Effector CD4-positive, alpha-beta T cell (primary cell): ENCODE measurements at places on chromosomes 7 and 10.

- DNase-seq = no peak
These were observed 1336.0 kb upstream of the CELF2 start for GRCh38 chr10:9681655-9682054.

DNA sequence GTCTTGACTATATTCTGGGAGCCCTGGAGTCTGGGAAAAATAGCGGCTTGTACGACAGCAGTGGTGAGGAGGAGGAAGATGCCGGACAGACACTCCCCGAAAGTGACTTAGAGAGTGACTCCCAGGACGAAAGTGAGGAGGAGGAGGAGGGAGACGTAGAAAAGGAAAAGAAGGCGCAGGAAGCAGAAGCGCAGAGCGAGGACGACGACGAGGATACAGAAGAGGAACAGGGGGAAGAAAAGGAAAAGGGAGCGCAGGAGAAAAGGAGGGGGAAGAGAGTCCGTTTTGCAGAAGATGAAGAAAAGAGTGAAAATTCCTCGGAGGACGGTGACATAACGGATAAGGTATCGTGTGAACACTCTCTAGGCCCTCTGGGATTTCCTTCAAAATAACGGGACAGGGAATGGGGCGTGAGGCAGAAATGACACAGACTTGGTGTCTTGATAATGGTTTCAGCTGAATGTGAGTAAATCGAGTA lies 908 bp downstream of the NOM1 start:
- no peak for DNase-seq

GRCh38 chr7:140249036-140249806 lies 72.4 kb upstream of the KDM7A start:
- DNase-seq = no peak

DNA sequence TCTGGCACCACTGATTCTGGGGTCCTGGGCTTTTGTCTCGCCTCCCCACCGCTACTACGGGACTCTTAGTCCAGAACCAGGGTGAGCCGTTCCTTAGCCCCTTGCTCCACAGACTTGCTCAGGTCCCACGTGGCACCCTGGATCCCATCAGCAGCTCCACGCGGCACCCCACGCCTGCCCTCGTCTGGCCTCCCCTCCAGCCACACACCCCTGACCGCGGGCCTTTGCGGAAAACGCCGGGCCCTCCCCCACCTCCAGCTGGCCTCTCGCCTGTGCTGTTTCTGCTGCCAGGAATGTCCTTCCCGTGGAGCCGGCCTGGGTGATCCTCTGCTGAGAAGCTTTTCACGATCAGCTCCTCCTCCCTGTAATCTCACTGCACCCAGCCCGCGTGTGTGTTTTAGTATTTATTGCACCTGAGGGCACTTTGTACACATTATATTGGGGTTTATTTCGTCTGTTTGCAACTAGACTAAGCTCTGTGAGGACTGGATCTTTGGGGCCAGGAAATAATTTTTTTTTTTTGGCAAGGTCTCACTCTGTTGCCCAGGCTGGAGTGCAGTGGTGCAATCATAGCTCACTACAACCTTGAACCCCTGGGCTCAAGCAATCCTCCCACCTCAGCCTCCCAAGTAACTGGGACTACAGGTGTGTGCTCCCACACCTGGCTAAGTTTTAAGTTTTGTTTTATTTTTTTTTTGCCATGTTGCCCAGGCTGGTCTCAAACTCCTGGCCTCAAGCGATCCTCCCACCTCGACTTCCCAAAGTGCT lies 10.5 kb upstream of the TTYH3 start:
- DNase-seq = no peak

DNA sequence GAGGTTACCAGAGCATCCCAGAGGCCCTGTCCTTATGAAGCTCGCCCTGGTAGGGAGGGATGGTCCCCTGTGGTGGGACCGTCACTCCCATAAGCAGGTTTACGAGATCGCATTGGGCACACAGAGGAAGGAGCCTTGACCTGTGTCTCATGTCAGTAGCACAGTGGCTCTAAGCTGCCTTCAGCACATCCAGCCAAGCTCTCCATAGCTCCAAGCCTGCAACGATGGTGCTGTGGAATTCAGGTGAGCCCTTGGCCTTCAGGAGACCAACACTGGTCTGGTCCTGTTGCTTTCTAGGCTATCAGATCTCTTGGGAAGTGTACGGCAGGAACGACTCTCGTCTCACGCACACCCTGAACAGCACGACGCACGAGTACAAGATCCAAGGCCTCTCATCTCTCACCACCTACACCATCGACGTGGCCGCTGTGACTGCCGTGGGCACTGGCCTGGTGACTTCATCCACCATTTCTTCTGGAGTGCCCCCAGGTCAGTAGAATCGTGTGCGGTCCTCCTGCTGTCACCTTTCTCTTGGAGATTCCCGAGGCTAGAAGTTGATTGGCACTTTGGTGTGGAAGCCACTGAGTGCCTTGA lies 605.3 kb upstream of the FOXK1 start:
- no peak for DNase-seq

GRCh38 chr10:118799777-118800176 lies 45.0 kb upstream of the CACUL1 start:
- no peak for DNase-seq

DNA sequence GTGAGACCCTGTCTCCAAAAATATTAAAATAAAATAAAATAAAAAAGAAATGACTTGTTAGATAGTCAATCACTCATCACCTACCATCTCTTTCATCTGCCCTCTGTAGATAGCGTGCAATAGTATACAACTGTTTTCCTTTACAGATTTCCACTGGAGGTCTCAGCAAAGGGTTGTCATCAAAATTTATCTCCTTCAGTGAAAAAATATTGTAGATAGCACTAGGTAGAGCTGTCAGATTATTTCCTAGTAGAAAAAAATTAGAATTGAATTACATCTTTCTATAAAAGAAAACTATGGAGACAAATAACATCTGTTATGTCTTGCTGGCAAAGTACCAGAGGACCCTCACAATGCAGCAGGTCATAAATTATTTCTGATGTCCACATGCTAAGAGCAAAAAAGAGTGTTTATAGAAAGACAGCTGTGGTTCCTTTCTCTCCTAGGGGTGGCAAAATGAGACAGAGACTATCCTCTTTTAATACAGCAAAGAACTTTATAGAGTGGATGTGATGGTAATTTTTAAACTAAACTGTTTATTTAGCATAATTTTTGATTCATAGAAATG lies 16.3 kb upstream of the CYP51A1 start:
- DNase-seq = no peak

GRCh38 chr10:11240641-11241040 lies 223.0 kb downstream of the CELF2 start:
- DNase-seq = no peak

DNA sequence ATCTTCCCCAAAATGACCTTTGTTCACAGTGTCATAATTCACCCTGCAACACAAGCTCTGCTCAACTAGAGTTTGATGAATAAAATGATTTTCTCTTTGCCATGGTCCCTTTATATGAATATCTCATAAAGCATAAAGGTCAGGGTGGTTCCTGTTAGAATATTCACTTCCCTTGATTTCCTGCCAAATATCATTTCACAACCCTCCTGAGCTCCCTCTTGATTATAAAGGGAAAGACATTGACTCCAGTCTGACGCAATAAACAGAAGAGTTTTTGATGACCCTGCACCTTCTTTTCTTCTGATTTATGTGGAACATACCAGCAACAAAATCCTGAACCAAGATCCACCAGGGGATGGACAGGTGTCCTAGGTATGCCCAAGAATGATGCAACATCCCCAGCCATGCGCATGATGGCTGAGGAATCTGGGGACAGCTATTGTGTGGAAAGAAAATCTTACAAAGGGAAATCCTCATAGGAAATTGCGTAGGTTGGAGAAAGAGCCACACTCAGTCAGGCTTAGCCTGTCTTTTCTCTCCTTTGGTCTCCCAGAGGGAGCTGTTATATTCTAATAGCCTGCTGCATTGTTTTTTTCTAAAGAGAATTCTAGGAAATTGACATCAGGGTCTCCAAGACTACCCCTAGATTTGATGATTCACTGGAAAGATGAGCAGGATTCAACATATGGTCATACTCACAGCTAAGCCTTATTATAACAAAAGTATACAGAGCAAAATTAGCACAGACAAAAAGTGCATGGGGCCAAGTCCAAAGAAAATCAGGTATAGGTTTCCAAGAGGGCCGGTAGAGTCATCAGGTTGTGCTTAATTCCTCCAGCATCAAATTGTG lies 18.8 kb downstream of the IFIT3 start:
- no peak for DNase-seq

- no peak for DNase-seq
These were observed 41.0 kb upstream of the AMPH start for GRCh38 chr7:38671911-38672905.

GRCh38 chr7:46695051-46695708 lies 774.1 kb upstream of the IGFBP3 start:
- no peak for DNase-seq

DNA sequence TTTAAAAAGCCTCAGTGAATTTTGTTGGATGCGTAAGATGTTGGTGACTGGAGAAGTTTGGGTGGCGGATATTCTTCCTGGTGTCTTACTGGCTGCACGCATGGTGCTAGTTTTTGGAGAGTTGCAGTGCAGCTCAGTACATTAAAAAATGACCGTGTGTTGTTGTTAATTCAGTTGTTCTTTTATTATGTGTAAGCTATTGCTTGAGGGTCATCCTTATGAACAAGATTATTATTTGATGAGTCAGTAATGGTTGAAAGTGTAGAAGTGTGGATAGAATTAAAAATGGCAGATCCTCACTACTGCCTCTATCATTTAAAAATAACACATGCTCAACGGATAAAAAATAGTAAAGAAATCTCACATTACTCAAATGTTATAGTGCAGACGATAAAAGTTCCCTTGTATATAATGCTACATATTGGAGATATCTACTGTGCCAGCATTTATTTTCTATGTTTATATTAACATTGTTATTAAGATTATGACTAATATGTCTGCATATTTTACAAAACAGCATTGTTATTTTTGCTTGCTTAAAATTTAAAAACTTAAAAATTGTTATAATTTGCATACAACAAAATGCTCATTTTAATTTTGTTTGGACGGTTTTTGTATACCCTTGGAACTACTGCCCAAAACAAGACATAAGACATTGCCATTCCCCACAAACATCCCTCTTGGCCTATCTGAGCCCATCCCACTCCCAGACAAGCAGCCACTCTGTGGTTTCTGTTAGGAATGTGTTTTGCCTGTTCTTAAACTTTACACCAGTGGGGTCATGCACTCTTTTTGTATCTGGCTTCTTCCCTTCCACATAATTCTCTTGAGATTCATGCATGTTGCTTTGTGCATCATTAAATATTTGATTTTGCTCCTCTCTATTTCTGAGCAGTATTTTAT lies 142.0 kb downstream of the DOCK1 start:
- no peak for DNase-seq

- no peak for DNase-seq
These were observed 8.7 kb upstream of the PYROXD2 start for GRCh38 chr10:98423691-98424120.

GRCh38 chr7:157271991-157272324 lies 64.8 kb upstream of the DNAJB6 start:
- DNase-seq = no peak

- DNase-seq = no peak
These were observed 17.0 kb downstream of the PTPRN2 start for GRCh38 chr7:158570449-158571170.

- no peak for DNase-seq
These were observed 75.0 kb upstream of the GPR22 start for GRCh38 chr7:107394831-107395230.

DNA sequence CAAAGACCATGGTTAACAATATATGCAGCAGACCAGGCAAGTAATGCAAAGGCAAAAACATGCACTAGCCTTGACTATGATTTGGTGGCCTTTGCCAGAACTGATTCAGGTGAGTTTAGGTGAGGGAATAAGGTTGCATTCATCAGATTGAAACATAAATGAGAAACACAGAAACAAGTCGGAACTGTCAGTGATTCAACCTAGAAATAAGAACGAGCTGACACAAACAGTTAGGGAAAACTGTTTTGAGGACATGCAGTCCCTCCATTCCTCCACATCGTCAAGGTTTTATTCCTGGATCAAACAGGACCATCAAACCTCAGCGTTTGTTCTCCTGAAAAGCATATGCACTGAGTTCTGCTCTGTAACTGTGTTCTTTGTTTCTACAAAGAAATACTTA lies 1.8 kb downstream of the ZNF248 start:
- DNase-seq = no peak

DNA sequence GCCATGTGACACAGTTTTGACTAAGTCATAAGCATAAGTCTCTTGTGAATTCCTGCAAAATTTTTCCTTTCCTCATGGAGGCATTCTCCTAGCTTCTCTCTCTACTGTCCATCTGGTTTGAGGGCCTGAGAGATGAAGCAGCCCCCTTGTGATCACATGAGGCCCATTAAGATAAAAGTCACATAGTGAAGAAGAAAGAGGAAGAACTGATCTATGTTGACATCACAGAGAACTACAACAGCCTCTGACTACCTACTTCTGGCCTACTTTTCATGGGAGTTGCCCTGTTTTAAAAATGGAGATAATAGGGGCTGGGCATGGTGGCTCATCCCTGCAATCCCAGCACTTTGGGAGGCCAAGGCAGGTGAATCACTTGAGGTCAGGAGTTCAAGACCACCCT lies 50.4 kb downstream of the TFEC start:
- DNase-seq = no peak

DNA sequence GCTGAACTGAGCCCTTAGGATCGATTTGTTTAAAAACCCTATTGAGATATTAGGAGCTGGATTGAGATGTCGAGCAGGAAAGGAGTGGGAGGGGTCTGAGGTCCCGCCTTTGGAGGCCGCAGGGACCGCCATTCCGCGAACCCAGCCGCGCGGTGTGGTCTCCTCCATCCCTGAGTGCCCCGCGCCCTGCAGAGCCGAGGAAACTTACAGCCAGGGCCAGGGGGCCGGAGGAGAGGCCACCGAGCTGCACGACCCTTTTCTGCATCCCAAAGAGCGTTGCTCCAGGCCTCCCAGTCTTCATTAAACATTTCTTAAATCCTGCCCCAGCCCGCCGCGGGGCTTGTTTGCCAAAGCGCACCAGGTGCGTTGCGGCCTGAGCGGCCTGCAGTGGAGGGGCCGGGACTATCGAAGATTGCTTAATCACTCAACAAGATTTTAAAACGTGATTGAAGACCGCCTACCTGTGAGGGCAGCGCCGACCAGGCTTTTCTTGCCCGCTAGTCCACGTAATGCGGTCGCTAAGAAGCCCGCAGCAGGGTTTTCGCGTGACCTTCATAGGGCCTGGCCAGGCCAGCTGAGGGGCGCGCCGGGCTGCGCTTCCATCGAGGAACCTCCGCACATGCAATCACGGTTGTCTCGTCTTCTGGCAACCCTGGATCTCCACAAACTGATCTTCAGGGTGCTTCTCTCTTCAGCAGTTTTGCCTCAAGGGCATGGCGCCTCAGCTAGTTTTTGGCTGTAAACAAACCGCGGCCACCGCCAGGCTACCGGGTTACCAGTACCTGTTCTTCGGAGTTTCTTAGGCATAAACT lies 2.0 kb upstream of the CTBP2 start:
- no peak for DNase-seq

- no peak for DNase-seq
These were observed 33.2 kb downstream of the COL17A1 start for GRCh38 chr10:104052431-104052830.

- DNase-seq = no peak
These were observed 228.6 kb downstream of the ELFN1 start for GRCh38 chr7:1898628-1899185.

DNA sequence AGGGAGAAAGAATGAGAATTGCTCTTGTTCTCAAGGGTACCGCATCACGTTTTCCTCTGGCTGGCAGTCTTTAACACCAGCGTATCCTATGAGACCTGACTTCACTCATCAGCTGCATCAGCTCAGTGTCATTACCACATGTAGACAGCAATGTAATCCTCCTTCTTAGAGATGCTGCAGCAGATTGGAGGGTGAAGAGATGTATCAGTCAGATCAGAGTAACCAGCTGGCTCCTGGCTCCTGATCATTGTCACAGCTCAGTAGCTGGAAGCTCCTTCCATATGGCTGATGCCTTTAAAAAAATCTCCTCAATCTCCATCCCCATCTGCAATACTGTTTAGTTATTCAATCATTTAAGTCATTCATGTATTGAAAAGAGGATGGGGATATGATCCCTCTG lies 39.7 kb upstream of the EPHB6 start:
- no peak for DNase-seq
